Activated CD4-positive, alpha-beta T cell treated with anti-CD3 and anti-CD28 coated beads for 48 hours (primary cell): ENCODE measurements at places on chromosomes 3 and 15.
A peak's percentile ranks its signal among the peaks of the same experiment; 100 is the strongest.

GRCh38 chr3:156218353-156218744 lies 98.0 kb downstream of the KCNAB1 start:
- no peak for DNase-seq

- no peak for DNase-seq
These were observed 121.7 kb upstream of the PRR20G start for GRCh38 chr3:127409421-127410136.

DNA sequence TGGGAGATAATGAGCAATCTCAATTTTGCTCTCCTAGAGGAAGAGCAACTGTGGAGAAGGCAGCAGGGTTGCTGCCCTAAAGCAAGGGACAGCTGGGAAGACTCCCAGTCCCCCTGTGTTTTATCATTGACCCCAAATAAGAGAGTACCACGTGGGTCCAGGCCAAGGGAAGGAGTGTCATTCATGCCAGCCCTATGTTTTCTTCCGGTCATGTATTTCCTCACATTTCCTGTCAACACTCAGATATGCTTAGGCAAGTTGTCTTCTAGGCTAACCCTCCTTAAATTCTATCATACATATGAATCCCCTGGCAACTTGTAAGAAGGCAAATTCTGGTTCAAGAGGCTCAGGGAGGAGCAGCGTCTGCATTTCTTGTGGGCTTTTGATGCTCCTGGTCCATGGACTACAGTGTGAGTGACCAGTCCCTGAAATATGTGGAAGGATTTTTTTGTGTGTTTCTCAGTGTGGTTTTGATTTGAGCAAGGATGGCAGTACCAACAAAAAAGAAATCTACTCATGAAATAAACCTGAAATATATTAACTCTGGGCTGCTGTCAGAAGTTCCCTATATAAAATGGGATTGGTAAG lies 31.9 kb upstream of the RPP14 start:
- DNase-seq = no peak

GRCh38 chr15:80444680-80445251 lies 40.6 kb downstream of the ARNT2 start:
- DNase-seq = no peak

DNA sequence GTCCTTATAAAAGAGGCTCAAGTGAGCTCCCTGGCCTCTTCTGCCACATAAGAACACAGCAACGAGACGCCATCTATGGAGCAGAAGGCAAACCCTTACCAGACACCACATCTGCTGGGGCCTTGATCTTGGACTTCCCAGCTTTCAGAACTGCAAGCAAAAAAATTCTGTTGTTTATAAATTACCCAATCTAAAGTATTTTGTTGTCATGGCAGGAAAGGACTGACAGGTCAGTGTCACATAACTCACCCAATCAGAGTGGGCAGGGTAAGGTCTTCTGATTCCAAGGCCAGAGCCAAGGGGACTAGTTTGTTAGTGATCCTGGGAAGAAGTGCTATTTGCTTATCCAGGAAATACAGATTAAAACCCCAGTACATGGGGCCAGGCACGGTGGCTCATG lies 98.9 kb downstream of the HMG20A start:
- DNase-seq = no peak

DNA sequence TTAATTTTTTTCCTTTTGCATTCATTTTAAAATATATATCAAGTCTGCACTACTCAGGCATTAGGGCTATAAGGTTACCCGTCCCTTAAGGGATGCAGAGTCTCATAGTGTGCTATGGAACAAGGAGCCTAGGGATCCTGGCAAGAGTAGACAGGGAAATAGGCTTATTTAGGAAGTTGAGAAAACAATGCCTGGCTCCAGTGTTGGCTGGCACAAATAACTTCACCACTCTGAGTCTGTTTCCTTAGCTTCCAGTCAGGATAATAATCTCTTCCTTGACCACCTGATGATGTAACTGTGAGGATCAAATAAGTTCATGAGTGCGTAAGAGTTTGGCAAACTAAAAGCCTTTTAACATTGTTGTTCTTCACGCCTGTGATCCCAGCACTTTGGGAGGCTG lies 540.8 kb upstream of the IL12A start:
- DNase-seq = no peak

DNA sequence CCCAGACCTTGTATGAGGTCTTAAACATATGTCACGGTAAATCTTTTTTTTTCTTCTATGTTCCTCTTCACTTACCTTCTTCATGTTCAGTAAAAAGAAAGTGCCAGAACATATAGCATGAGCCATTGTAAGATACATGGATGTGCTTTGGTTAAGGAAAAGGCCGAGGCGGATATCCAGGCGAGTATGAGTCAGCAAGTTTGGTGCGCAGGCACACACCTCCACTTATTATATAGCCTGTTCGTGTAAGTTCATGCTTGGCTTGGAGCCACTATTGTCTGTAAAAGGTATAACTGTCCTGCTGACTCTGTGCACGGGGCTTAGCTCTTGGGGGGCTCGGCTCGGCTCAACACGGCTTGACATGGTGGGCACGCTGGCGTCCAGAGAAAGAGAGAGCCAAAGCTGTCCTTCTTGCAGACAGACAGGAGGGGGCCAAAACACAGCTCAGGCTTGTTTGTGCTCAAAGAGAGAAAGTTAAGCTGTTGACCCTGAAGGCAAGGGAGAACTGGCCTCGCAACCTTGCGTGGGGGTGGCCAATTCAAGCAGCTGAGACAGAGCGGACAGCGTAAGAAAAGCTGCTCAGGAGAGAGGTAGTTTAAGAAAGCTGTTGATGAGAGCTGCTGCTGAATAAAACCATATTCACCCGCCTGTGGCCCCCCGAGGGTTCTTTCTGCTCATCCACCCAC lies 251.2 kb downstream of the SLC9A9 start:
- no peak for DNase-seq

- DNase-seq = no peak
These were observed 9.4 kb downstream of the SNX1 start for GRCh38 chr15:64105113-64105704.

- no peak for DNase-seq
These were observed 654.6 kb downstream of the MECOM start for GRCh38 chr3:169008776-169009358.

DNA sequence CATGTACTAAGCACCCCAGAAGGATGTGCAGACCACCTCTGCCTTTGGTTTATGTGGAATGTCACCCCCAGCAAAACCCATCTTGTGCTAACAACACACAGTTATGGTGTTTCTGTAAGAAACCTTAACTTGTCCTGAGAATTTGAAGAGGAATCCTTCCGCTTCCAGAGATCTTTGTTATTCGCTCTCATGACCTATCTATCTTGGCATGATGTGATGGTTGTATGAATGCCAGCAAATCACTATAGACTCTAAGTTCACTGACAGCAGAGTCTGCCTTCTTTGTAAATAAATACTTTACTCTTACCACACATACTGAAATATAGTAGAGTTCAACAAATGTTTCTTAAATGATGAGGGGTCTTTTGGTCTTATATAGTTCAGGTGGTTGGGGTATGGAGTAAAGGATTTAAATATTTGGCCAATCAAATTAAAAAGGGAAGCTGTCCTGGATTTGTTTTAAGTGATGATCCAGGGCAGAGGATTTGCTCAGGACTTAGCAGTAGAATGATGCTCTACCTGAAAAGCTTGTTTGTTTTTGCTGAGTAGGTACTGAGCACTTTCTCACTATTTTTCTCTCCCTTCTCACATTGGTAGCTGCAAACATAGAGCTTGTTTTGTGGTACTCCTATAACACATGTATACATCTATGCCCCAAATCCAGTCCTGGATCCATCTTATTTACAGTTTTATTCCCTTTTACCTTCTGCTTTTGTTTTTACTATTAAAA lies 27.9 kb upstream of the RTP1 start:
- DNase-seq = no peak

- peak; percentile 20 for DNase-seq
These were observed 6.5 kb upstream of the PLSCR1 start for GRCh38 chr3:146550743-146551510.

DNA sequence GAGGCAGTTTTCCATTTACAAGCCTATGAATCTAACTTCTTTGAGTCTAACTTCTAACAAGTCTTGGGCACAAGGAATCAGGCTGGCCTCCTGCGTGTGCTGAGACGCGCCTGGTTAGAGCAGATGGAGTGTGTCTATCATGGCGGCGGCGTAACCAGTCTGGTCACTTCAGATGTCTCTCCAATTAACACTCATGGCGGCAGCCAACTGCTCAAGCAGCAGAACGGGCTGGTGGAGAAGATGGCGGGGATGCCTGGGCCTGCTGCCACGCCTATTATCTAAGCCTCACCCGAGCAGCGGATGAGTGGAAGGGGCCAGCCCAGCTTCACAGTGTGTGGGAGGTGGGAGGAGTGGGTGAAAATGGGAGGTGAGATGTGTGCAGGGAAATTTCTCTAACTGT lies 246.4 kb upstream of the TPRG1 start:
- no peak for DNase-seq

GRCh38 chr3:54760201-54760600 lies 167.7 kb downstream of the LRTM1 start:
- DNase-seq = no peak

DNA sequence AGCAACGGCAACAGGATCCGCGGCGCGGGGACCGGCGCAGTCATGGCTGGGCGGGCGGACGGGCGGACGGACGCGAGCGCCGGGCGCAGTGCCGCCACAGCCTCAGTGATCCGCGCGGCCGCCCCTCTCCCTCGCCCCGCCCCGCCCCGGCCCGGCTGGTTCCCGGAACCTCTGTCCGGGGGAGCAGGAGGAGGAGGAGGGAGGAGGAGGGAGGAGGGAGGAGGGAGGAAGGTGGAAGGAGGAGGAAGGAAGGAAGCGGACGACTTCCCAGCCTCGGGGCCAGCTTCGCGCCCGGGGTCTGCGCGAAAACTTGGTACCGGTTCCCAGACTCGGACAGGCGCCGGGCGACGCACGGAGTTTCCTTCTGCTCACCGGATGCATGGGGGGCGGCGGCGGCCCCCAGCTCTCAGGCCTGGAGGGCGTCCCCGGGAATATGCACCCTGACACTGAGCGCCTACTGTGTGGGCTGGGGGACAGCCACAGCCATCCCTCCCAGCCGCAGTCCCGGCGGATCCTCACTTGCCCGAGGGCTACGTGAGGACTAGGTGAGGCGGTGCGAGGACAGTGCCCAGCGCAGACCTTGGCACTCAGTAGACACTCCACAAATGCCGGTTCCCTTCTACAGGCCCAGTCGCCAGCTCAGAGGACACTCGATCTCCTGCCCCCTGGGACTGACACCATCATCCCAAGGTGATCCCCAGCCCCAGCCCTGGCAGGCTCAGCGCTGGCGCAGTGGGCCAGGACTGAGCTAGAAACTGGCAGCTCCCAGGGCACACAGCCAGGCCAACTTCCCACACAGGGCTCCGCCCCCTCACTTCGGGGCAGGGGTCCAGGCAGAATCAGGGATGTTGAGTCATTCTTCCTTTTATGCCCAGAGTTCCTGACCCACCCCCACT lies at the start of gene SHISA5:
SHISA5 (minus strand) TSS at position 124 of the 896 bp plus-strand sequence; CDS start at position 44, 80 bp downstream.
- peak; percentile 68 for DNase-seq

DNA sequence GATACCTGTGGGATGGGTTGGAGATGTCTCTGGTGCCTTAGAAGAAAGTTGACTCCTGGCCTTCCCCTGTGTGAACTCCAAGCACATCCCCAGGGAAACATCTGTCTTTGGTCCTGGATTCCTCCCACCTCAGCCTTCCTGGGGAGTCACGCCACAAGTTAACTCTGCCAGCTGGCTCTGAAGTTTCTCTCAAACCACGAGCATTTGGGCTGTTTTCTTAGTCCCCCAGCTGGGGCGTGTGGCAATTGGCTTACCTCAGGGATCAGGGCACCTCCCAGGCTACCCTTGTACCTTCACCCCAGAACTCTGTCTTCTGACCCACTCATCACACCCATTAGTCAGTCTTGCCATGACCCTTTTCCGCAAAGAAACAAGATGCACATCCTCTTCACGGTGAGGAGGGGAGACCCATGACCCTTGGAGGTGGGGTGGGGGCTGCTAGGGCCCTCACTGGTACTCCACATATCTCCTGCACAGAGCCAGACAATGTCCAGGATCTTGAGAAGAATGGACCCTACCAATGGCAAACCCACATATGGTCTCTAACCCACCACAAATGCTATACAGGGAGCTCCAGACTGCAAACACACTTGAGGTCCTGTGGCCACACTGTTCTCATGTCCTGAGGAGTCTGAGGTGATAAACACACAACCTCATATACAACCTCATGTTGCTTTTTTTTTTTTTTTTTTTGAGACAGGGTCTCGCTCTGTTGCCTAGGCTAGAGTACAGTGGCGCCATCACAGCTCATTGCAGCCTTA lies 3.9 kb downstream of the NEIL1 start:
- DNase-seq = no peak

- no peak for DNase-seq
These were observed 302.5 kb upstream of the GADL1 start for GRCh38 chr3:31196881-31197364.

DNA sequence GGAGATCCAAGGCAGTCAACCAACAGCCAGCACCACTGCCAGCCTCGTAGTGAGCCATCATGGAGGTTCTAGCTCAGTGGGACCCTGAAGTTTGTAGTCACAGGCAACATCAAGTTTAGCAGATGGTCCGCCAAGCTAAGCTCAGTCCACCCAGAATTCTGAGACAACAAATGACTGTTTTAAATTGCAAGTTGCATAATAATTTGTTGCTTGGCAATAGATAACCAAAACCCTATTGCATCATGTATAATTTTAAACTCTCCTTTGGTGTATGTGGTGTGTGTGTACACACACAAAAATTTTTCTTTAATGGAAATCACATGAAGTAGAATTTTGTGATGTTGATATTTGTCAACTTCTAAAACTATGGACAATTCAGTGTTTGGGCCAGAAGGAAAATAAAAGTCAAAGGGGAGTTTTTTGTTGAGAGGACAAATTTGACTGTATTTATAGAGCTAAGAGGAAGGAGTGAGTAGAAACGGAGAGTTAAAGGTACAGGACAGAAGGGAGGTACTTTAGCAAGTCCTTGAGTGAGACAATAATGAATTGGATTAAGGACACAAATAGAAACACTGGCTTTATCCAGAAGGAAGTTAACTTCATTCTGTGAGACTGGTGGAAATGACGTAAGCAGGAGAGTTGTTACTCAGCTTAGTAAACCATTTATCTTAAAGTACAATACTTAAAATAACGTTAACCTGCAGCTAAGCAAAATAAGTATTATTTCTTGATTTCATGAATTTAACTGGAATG lies 83.6 kb downstream of the NCEH1 start:
- no peak for DNase-seq

GRCh38 chr3:40649346-40649745 lies 124.6 kb downstream of the ZNF621 start:
- DNase-seq = no peak

- DNase-seq = no peak
These were observed 73.6 kb upstream of the CGNL1 start for GRCh38 chr15:57302640-57303257.

- DNase-seq = no peak
These were observed 95.1 kb downstream of the APBA2 start for GRCh38 chr15:28980709-28981350.
